Large intestine (tissue), 12 donors: ENCODE measurements at places on chromosomes 1 and 21. TPM values are rescaled to one million over a fixed set of nuclear protein-coding genes. Genes with fewer than 3 reads are reported as not detected.

The BCAS2 gene
- polyA plus RNA-seq, result 38.5 TPM

The ICOSLG gene
- 3.0 TPM for polyA plus RNA-seq

The TIAM1 gene
- polyA plus RNA-seq, result 6.3 TPM

The DHCR24 gene
- polyA plus RNA-seq, result 36.0 TPM

- peak; percentile 46 for DNase-seq
Measured at GRCh38 chr1:186985889-186986491, 157.2 kb downstream of the PLA2G4A start.

DNA sequence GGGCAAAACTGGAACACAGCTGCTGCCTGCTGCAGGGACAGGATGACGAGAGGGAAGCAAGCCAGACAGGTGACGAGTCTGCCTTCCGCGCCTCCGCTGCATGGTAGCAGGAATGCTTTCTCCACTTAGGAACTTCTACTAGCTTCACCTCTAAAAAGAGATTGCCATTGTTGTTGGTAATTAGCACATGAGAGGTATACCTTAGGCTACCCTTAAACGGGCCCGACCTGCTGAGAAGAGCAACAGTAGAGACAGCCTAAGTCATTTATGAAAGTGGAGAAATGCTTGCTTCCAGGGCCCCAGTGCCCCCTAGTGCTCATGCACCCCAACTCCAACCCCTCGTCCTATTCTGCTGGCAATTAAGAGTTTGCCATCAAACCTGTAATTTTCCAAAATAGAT is 96.9 kb upstream of the AKT3 start:
- DNase-seq, result no peak

DNA sequence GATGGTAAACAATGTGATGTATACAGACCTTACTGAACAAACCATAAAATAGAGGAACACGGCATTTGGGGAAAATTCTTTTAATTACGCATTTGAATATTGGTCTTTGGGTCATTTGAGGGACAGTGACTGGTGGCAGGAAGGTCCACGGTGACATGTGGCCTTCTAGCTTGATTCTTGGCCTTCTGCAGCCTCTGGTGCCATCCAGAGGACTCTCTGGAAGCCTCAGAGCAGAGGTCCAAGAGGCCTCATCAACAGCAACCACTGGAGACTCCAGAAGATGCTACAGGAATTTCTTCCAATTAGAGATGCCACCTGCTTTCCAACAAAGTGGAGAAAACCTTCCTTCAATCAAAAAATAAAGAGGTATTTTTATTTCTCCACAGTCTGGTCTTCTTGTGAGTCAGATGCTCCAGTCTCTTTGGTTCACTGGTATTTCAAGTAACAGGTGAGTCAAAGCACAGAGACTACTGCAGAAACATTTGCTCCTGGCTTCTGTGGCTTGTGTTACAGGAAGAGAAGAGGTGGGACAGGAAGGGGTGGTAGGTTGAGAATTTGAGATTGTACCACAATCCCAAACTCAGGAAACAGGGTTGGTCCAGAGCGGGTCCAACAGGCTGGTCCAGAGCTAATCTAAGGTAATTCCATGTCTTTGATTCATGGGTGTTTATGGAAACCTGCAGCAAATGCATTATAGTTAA is 2.7 kb upstream of the F5 start:
- DNase-seq, result no peak

DNA sequence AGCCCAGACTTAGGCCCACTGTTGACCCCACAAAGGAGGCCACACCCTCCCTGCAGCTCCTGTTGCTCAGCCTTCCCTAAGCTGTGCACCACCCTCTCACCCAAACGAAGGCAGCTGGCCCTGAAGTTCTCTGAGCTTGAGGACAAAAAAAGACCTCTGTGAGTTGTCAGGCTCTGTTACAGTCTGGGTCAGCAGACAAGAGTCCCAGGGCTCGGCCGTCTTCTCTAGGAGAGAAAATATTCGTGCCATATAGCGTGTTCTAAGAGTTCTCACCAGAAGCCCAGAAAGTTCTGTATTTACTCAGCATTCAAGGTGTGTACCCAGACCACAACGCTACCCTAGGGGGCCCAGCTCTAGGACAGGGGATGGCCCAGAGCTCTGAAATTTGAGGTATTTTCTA is 25.5 kb upstream of the LYST start:
- DNase-seq, result no peak

DNA sequence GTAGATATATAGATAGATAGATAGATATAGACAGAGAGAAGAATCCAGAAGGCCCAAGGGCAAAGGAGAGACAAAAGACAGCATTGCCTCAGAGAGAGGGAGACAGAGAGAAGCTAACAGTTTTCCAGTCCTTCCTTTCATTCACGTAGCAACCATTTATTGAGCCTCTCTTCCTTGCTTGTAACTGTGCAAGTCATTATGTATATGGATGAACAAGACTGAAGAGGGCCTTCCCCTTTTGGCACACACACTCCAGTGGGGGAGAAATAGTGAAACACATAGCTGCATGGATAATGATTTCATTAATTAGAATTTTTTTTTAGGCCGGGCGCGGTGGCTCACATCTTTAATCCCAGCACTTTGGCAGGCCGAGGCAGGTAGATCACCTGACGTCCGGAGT is 74.8 kb upstream of the PUM1 start:
- no peak for DNase-seq

DNA sequence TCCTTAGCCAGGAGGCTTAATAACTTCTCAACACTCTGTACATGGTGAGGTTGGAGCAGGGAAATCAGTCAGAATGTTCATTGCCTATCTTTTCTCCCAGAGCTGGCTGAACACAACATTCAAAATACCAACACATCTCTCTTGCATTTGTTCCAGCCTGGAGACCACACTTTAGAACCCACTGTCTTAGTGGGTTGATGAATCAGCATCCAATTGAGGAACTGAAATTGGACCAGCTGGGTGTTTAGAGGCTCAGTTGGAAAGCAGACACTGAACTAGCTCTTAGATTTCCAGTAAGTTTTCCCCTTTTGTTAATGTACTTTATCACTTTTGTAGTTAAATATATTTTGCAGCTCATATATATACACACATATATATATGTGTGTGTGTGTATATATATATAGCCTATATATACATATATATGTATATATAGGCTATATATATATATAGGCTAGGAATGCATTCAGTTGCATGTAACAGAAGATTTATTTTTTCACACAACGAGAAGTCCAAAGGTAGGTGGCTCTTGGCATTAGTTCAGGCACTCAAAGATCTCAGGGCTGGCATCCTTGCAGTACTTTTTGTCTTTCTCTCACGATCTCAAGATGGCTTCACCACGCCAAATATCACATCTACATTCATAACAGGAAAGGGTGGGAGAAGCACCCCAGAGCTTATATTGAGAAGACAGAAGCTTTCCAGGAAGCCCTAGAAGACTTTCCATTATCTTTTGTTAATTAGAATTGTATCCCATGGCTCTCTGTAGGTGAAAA is 35.0 kb upstream of the HUNK start:
- no peak for DNase-seq

DNA sequence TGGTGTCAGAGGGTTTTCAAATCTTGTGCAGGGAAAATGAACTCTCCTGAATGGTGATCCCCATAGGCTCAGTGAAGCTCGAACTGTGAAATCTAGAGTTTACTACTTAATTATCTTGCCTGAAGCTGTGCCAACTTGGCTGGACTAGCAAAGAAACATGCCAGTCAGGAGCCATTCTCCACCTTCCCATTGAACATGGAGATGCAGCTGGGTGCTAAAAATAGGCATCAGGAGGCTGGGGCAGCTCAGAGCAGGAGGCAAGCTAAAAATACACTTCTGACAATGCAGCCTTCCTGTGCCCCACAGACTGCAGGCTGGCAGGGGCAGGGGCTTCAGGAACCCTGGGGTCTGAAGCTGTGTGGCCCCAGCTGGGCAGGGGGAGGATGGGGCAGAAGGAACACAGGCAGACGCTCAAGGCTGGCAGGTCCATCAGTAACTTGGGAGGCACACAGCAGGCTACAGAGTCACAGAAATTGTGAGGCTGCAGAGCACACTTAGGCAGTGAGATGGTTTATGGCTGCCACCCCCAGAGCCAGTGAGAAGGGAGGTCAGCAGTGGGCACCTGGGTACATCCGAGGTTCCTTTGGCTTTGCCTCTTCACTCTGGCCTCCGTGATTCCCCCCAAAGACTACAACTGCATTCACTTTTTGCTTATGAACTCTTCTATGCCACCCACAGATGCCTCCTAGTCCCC is 155.4 kb upstream of the KCND3 start:
- no peak for DNase-seq

- DNase-seq, result no peak
Measured at GRCh38 chr1:187027253-187027652, 198.5 kb downstream of the PLA2G4A start.
